AG10803 (cell line): ENCODE measurements at places on chromosomes 12 and 14.
A peak's percentile ranks its signal among the peaks of the same experiment; 100 is the strongest.

GRCh38 chr12:69430942-69431590 is 39.1 kb upstream of the FRS2 start:
- DNase-seq = no peak

DNA sequence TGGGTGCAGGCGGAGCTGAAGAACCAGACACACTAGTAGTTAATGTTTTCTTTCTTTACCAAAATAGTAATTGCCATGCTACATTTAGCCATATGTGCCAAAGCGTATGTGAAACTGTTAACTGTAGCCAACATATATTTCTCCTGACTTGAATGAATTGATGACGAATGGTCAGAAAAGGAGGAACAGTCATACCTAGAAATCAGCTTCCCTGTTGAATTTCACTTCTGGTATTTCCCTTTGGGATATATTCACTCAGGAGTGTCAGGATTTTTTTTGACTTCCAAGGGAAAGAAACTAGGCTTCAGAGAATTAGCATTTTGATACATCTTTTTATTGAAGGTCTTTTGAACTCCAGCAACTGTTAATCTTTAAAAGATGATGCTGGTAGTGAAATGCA is 87.0 kb downstream of the ERC1 start:
- DNase-seq = no peak

DNA sequence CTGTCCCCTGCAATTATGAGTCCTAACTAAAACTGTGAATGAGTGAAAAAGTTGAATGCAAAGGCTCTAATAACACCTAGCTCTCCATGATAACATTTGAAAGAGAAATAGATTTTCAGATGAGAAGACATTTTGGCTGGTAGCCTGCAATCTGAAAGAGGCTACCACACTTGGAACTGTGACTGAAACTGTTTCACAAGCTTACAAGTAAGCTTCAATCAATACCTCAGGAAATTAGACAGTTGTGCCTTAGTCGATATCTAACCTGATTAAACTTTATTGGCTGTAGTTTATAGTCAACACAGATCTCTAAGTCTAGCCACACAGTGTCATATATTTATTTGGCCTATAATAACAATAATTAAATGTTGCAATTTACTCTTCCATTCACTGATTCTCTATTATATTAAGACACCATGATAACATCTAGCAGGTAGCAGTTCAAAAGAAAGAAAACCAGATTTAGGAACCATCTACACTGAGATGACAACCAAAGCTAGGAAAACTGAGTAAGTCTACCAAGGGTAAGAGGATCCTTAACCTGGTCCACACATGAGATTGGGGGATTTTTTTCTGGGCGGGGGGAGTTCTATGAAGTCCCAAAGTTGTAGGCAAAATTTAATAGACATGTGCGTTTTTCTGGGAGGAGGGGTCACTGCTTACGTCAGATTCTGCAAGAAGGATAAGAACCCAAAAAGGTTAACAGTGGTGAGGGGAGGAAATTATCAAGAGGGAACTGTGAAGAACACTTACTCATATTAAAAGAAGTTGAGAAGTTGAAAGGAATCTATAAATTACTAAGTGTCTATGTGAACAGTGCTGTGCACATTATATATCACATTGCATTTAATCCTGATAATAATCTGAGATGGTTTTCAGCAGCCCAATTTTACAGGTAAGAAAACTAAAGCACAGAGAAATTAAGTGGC is 65.8 kb downstream of the NUMB start:
- no peak for DNase-seq

DNA sequence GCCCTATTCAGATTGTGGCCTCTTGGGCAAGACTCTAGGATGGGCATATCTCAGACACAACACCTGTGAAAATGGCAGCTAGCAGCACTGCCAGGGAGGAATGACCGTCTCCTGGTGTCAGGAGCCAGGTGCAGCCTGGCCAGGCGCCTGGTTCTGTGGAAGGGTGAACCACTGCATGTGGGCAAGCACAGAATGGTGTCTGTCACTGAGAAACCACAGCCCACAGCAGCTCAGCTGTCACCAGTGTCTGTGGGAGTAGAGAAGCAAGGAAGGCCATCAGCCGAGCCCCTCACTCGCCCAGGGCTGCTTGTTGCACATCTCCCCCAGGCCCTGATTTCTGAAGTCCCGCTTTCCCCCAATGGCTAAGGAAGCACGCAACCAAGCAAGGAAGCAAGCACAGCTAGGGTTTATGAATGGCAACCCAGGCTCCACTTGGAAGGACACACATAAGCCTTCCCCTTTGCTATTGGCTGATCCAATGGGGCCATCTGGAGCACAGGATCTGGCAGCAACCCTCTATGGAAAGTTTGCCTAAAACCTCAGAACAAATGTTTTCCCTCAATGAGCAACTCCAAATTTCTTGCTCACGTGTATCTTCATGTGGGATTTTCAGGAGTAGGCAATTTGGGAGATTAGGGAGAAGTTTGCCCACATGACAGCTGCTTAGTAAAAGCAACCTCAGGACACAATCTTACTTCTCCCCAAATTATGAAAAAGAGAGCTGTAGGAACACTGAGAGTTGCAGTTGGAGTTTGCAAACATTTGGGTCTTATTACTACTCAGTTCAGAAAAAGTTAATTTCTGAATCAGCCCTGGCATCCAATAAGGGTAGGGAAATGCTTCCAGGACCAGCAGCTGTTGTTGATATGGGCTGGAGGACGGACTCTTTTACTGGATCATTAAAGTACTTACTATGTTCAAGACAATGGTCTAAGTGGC is 44.7 kb downstream of the GPHB5 start:
- DNase-seq = peak; percentile 64

- no peak for DNase-seq
These were observed 2.0 kb downstream of the TMTC1 start for GRCh38 chr12:29781705-29782266.

DNA sequence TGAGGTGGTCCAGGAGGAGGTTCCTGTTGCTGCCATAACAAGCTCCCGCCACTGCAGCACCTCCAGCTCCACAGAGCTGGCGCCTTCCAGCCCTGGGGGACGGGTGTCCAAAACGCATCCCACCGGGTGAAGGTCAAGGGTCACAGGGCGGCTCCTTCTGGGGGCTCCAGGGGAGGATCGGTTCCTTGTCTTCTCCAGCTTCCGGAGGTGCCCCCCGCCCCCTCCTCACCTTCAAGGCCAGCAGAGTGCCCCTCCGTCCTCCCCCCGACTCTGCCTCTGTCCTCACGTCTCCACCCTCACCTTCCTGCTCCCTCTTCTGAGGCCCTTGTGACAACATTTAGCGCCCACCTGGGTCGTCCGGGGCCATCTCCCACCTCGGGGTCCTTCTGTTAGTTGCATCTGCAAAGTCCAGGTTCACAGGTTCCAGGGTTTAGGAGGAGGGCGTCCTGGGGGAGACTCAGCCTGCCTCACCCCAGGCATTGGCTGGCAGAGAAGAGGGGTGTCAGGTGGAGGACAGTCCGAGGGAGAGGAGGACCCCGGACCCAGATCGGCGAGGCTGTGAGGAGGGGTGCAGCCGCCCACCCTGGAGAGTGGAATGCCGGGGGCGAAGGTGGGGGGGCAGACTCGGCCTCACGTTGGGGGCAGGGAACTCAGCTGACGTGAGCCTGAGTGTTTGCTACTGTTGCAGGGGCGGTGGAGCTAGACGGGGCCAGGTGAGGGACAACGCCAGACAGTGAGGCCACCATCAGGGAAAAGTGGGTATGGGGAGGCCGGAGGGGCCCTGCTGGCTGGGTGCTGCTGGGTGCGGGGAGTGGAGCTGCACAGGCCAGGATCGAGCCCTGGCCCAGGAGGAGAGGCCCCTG is 205.5 kb upstream of the C14orf180 start:
- DNase-seq = no peak

- peak; percentile 44 for DNase-seq
These were observed 31.0 kb downstream of the FOXN4 start for GRCh38 chr12:109277899-109278762.

GRCh38 chr12:83136411-83136810 is 449.7 kb downstream of the TMTC2 start:
- DNase-seq = no peak

GRCh38 chr12:22731236-22731635 is 106.3 kb downstream of the ETNK1 start:
- DNase-seq = peak; percentile 12

DNA sequence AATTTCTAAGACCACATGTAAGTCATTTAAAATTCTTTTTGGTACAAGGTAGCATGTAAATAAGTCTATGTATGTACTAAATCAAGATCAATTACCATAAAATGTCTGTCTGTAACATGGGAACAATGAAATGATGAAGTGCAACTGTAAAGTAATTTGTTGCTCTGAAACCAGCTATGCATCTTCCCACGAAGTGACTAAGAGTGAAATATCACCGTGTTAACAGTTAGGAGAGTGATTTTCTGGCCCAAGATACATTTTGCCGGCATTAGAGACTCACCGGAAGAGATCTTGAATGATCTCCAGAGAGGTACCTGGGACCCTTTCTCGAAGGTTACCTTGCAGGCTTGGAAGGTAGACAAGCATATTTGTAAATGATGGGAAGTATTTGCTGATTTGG is 105.8 kb downstream of the SAMD4A start:
- no peak for DNase-seq

GRCh38 chr12:82966001-82966559 is 279.4 kb downstream of the TMTC2 start:
- no peak for DNase-seq

DNA sequence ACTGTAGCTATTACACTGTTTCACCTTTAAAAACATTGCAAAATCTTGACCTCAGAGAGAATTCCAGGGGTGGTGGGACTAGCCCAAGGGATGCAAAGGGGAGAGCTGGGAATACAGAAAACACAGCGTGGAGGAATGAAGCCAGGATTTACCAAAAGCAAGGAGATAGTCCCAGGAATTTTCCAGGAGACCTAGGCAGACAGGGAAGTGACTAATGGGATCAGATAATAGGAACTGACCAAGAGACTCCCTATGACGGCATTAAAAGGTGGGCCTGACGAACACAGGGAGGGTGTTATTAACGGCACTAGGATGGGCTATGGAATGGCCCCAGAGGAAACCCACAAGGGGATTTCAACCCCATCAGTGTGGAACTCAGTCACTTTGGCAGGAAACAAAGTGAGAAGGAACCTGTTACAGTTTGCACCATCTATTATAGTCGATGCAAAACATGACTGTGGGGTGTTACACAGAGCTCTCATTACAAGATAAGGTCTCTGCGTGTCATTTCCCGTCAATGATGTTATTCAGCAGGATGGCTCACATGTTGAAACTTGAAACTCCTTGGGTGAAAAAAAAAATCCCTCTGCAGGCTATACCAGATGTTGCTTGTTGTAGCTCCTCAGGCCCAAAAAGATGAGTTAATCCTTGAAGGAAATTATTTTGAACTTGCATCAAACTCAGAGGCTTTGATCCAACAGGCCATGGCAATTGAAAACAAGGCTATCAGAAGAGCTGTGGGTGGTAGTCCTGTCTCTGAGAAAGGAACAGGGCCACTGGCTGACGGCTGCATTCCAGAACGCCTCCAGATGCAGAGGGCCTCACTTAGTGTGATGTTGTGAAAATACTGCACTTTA is 58.7 kb downstream of the DRAM1 start:
- DNase-seq = peak; percentile 98

DNA sequence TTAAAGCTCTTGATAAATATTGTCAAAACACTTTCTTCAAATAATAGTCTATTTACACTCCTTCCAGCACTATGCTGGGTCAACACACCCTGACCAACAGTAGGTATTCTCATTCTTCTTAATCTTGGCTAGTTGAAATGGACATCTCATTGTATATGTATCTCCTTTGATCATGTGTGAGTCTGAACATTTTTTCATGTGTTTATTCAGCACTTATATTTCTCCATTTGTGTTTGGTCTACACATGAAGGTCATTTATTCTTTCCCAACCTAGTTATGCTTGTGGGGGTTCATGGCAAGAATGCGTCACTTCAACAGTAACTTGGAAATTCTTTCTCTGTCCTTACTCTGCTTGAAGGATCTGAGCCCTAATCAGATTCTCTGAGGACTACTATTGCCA is 133.1 kb upstream of the ARID2 start:
- DNase-seq = no peak

- peak; percentile 59 for DNase-seq
These were observed 411.6 kb downstream of the RAD51B start for GRCh38 chr14:68230950-68231717.

- DNase-seq = no peak
These were observed 54.9 kb upstream of the NCOR2 start for GRCh38 chr12:124622331-124622730.

DNA sequence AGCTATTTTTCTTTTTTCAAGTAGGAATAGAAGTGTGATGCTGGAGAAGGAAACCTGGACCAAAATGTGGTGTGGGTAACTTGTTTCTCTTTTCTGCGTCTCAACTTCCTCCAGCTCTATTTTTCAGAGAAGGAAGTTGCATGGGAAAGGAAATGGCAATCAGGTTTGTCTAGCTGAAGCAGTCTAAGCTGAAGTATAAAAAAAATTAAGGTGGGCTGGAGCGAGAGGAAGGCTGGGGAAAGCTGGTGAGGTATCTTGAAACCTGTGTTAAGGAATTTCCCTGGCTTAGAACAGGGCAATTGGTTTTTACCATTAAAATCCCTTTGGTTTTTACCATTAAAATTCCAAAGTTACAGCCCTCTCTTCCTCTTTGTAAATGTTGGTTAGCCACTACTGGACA is 34.2 kb upstream of the NINJ2 start:
- no peak for DNase-seq

DNA sequence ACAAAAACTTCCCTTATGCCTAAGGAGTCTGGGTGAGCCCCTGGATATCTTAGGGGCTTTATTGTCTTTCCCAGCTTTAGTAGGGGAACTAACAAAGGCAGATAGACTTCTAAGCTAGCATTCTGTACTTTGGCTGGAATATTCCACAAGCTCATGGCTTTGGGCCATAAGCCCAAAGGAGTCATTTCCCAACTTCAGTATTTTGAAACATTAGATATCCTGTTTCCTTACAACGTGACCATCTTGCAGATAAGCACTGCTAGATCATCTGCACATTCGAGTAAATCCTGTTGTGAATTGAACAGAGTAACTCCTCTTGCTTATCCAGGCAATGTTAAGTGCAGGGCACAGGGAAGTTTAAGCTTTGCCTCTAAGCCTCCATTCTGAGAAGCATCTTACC is 70.6 kb upstream of the ACTN1 start:
- peak; percentile 78 for DNase-seq

DNA sequence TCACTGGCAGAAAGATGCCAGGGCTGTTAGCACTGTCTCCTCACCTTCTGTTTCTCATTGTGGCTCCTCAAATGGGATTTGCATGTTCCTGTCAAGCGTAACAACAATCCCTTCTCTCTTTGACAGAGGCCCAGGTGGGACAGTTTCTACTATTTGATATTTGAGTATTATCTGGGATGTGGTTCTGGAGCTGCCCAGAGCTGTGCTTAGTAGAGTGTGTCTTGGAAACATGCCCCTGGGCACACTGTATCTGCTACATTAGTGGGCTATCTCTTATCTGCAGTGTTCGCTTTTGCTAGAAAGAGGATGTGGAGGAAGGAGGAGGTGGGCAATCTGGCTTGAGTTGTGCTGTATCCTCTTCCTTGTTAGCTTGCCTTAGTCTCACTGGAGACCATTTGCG is 3.8 kb upstream of the ACADS start:
- DNase-seq = no peak

DNA sequence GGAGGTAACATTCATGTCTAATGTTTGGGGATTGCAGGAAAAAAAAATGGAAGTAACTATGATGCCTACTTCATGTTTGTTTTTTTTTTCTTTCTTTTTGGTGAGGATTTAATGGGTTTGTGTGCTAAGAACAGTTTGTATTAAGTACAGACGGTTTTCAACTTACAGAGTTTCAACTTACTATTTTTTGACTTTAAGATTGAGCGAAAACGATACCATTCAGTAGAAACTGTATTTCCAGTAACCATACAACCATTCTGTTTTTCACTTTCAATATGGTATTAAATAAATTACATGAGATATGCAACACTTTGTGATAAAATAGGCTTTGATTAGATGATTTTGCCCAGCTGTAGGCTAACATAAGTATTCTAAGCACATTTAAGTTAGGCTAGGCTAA is 10.4 kb downstream of the TECPR2 start:
- DNase-seq = no peak
